Naive thymus-derived CD8-positive, alpha-beta T cell (primary cell): ENCODE measurements at places on chromosomes 1 and 21.

GRCh38 chr1:116380499-116381242 is 7.6 kb downstream of the ATP1A1 start:
- DNase-seq: no peak

DNA sequence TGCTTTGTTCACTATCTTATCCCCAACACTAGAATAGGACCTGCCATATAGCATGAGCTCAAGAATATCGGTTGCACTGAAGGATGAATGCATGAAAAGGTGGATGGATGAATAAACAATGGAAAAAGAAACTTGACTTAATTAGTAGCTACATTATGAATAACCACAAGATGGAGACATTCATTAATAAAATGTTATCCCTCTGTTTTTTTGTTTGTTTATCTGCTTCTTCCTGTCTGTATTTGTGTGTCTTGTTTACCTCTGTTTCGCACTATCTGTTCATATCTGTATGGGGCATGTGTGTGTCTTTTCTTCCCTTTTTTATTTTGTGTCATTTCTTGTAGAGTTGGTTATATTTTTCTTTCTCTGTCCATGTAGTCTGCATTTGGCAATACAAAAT is 1.1 kb upstream of the OR14I1 start:
- no peak for DNase-seq

GRCh38 chr1:203140743-203141520 is 13.4 kb downstream of the ADORA1 start:
- peak; percentile 15 for DNase-seq

GRCh38 chr1:12333036-12333785 is 103.4 kb downstream of the VPS13D start:
- DNase-seq: no peak

GRCh38 chr1:157157501-157158190 is 19.5 kb upstream of the ETV3 start:
- DNase-seq: no peak

DNA sequence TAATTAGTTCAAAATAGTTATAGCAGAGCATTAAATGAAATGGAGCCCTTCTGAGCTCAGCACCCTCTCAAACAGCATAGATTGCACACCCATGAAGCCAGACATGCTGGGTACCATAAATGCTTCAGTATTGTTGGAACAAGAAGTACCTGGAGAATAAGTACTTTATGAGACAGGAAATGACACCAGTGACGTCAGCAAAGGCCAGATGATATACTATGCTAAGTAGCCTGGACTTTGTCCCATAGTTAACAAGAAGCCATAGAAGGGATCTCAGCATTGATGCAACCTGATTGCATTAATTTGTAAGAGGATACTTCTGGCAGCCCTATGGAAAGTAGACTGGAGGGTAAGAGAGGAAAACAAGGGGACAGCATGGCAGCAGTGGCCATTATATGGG is 16.3 kb upstream of the GADD45A start:
- DNase-seq: no peak

- DNase-seq: no peak
Measured at GRCh38 chr1:18940303-18941020, 16.0 kb downstream of the IFFO2 start.

- DNase-seq: no peak
Measured at GRCh38 chr1:2393471-2393877, 1.8 kb downstream of the RER1 start.

DNA sequence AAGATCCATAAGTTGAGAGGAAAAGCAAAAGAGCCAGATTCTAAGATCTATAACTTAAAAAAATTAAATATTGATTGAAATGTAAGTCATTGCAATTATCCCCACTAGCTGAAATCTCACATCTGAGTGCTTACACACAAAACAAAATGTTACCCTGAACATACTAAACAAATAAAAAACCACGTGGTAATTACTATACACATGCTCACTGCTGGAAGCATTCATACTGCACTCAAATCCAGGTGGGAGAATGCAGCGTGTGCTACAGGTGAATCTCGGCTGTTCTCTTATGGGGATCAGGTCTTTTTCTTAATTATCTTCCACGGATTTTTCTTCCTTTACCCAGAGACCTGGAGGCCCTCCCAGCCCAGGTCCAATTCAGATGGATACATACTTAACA is 74.3 kb downstream of the SDC3 start:
- DNase-seq: no peak

DNA sequence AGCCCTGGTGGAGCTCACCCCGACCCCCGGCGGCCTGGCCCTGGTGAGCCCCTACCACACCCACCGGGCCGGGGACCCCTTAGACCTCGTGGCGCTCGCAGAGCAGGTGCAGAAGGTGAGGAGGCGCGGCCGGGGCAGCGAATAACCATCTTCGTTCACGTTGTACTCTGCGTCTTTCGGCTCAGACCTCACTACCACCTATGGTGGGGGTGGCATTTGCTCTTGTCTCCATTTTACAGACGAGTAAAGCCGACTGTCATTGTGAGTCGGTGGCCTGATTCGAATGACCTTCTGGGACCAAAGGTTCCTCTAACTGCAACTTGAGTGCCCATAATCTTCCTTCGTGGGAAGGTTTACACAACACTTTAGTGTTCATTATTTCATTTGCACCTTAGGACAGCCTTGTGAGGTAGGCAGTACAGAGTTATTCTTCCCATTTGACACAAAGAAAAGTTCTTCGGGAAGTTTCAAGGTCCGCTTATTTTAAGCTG is 506 bp downstream of the C1orf50 start:
- DNase-seq: no peak

- no peak for DNase-seq
Measured at GRCh38 chr1:202291961-202292712, 49.6 kb downstream of the UBE2T start.

GRCh38 chr1:233470741-233471499 is 143.0 kb upstream of the KCNK1 start:
- no peak for DNase-seq

DNA sequence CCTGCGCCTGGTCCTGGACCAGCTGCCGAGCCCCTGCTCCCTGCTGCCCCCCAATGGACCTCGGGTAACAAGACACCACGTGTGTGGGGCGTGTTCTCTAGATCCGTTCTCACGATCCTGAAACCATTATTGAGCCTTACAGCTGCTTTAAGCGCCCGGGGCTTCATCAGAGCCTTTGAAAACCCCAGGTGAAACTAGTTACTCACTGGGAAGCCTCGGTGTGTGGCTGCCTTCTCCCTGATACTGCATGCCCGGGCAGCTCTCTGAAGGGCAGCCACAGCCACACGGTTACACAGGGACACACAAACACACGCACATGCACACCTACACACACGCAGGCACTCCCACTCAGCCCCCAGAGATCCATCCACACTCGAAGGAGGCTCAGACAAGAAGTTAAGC is 5.3 kb downstream of the HES2 start:
- no peak for DNase-seq

DNA sequence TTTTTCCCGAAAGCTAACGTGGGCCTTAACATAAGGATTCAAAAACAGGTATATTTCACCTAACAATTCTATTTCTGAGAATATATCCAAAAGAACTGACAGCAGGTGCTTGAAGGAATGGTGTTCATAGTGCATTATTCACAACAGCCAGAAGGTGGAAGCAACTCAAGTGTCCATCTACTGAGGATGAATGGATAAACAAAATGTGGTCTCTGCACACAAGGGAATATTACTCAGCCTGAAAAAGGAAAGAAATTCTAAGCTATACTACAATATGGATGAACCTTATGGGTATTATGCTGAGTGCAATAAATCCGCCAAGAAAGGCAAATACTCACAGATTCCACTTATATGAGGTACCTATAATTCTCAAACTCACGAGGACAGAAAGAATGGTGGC is 6.1 kb upstream of the RIPPLY3 start:
- DNase-seq: no peak

GRCh38 chr1:14970115-14970798 is 183.3 kb upstream of the TMEM51 start:
- DNase-seq: no peak

- DNase-seq: no peak
Measured at GRCh38 chr1:65840683-65841082, 48.0 kb downstream of the PDE4B start.

DNA sequence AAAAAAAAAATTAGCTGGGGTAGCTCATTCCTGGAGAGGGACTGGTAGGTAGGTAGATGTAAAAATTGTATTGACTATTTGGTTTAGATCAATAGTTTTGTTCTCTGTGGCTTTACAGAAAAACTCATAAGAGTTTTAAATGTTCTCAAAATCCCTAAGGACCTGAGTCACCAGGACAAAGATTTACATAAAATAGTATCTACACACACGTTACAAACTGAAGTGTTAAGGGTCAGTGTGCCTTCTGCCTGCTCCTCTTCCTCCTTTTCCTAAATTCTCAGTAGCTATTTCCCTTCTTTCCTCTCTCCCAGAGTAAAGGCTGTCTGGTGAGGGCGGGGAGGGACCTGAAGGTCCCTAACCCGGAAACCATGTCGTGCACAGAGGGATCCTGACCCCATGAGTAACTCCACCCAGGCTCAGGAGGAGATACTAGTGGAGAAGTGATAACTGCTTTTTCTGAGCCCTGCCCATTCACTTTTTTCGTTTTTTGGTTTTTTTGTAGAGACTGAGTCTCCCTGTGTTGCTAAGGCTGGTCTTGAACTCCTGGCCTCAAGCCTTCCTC is 8.1 kb downstream of the PLEKHM2 start:
- DNase-seq: no peak

- no peak for DNase-seq
Measured at GRCh38 chr1:226964611-226965486, 24.8 kb downstream of the COQ8A start.

- DNase-seq: no peak
Measured at GRCh38 chr1:175737451-175737850, 5.9 kb downstream of the TNR start.

- no peak for DNase-seq
Measured at GRCh38 chr1:204962742-204963632, 80.0 kb upstream of the CNTN2 start.
